Fibroblast of the conjunctiva (primary cell): ENCODE measurements at places on chromosomes 12 and 14.

- no peak for DNase-seq
Observed at GRCh38 chr14:103641161-103641560, 12.2 kb downstream of the KLC1 start.

DNA sequence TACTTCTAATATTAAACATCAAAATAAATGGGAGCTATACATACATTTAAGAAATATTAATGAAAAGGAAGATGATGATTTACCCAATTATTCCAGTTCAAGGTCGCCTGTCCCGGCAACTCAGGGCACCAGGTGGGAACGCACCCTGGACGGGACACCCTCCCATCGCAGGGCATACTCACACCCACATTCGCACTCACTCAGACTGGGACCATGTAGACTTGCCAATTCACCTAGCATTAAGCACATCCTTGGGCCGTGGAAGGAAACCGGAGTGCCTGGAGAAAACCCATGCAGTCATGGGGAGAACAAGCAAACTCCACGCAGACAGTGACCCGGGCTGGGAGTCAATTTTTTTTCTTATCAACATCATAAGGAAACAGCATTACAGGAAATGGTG is 474.9 kb downstream of the APAF1 start:
- DNase-seq: no peak

DNA sequence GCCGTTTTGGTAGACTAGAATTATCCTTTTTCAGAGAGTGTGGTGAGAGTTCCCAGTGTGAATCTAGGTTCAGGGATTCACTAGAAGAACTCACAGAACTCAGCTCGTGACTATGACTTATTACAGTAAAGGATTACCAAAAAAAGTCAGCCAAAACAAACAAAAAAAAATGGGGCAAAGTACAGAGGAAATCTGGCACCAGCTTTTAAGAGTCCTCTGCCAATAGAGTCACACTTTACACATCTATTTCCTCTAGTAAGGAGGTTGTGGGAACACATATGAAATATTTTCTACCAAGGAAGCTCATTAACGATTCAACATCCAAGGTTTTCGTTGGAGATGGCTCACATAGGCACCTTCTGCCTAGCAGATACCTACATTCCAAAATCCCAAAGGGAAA is 28.2 kb downstream of the TSPAN19 start:
- DNase-seq: peak; percentile 73

DNA sequence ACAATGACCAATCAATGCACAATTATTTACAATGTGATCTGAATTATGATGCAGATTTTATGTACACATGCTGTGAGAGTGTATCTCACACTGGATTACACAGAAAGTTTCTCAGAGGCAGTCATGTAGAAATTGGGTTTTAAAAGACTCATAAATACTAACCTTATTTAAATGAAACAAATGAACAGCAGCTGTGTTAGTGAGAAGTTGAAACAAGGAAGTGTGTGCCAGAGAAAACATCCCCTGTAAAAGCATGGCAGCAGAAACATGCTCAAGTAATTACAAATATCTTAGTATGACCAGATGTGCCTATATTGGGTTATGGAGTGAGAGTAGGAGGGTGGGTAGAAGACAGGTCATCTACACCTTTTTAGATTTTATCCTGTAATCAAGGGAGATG is 723.7 kb downstream of the C12orf50 start:
- DNase-seq: peak; percentile 10

DNA sequence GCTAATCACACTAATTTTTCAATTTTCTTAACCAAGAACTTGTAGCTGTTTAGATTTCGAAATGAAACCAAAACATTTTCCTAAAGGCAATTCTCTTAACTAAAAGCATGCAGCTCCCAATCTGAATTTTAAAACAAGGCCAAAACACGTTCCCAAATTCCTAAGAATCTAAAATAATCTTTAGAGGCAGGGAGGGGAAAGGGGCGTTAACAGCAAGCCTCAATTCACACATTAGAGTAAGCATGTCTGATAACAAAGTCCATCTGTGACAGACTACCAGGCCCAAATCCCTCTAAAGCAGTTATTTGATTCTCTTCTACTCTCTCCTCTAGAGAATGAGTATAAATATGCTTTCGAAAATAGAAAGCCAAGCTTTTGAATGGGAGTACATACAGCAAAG is 754 bp downstream of the ATG14 start:
- no peak for DNase-seq

- peak; percentile 18 for DNase-seq
Observed at GRCh38 chr12:110790301-110790700, 47.6 kb upstream of the PPP1CC start.

GRCh38 chr12:87988534-87988933 is 40.7 kb downstream of the C12orf50 start:
- no peak for DNase-seq

- DNase-seq: peak; percentile 5
Observed at GRCh38 chr14:41925409-41925808, 318.7 kb downstream of the LRFN5 start.

GRCh38 chr12:113860950-113861349 is 105.2 kb downstream of the RBM19 start:
- DNase-seq: peak; percentile 90

DNA sequence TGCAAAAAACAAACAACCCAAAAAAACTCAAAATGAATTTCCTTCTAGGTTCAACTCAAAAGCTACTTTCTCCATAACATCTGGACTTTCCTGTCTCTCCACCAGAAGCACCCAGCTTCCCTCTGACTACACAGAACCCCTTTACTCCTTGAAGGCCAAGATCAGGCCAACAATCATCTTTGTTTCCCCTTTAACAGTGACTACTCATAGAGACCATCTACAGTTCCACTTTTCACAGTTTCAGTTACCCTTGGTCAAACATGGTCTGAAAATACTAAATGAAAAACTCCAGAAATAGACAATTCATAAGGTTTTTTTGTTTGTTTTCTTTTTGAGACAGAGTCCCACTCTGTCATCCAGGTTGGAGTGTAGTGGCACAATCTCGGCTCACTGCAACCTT is 11.8 kb downstream of the GCH1 start:
- no peak for DNase-seq

GRCh38 chr14:30553311-30553989 is 5.5 kb upstream of the G2E3 start:
- DNase-seq: no peak

- DNase-seq: no peak
Observed at GRCh38 chr12:12521888-12522287, 40.8 kb downstream of the DUSP16 start.

DNA sequence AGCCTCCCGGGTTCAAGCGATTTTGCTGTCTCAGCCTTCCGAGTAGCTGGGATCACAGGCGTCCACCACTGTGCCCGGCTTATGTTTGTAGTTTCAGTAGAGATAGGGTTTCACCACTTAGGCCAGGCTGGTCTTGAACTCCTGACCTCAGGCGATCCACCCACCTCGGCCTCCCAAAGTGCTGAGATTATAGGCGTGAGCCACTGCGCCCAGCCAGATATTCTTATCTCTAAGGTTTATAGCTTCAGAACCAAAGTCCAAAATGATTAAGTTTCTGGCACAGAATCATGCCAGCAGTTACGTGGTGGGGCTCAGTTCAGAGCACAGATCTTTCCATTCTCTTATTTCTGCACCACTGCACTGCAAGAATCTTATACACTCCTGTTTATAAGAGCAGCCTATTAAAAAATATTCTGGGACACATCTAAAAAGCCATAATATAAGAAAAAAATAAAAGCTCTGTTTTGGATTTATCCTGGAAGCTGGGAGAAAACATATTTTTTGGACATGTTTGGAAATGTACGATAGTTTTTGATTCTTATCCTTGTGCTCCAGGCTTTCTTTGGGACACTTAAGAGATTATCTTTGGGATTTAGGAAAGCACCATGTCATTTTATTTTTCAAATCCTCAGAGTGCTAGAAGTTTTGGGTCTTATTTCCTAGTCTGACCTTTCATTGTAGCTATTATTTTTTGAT is 129.6 kb downstream of the LMNTD1 start:
- DNase-seq: no peak

GRCh38 chr12:98592825-98593322 is 612 bp upstream of the SLC25A3 start:
- no peak for DNase-seq

- DNase-seq: no peak
Observed at GRCh38 chr14:104968541-104969401, 9.4 kb downstream of the AHNAK2 start.

- DNase-seq: no peak
Observed at GRCh38 chr12:106740818-106741217, 33.7 kb upstream of the RIC8B start.

DNA sequence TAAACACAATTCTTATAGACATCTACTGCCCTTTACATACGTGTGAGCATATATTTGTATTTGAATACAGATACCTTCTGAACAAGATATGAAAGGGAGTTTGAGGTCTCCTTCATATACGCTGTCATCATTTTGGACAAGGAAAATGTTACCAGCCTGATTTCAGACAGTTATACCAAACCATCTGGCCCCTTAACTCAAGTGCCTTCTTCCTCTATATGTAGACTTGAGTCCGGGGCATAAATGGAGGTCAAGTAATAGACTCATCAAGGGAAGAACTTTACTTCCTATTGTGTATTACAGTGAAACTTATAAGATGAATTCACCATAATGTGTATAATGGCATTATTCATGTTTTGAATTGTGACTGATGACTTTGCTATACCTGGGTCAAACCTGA is 52.2 kb downstream of the FAR2 start:
- no peak for DNase-seq

DNA sequence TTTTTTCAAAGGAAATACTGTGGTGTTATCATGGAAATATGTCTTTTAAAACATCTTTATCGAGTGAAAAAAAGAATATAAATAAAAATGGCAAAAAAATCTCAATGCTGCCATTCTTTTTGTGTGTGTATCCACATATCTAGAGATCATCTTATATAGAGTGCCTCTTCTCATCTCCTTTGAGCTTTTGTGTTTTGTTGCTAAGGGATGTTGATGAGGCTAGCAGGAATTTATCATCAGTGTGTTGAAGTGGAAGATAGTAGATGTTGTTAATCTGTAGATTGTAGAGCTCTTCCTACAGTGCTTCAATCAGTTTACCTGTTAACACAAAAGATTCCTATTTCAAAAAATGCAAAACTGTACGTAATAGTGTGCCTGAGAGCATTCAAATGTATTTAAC is 1738.0 kb upstream of the SEL1L start:
- no peak for DNase-seq

- no peak for DNase-seq
Observed at GRCh38 chr14:74784634-74785033, 21.5 kb downstream of the YLPM1 start.

DNA sequence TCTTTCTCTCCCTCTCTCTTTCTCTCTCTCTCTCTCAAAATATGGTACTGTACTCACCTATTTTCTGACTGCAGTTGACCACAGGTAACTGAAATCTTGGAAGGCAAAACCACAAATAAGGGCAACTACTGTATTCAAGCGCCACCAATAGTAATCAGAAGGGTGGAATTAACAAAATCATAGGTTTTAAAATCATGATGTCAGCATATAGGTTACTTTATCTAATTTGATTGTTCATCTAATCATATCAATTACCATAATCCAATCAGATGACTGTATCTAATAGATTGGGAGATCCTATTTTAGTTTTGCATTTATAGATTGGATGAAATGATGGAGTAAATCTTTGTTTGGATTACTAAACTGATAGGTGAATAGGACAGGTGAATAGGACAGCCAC is 155.8 kb upstream of the KITLG start:
- no peak for DNase-seq

DNA sequence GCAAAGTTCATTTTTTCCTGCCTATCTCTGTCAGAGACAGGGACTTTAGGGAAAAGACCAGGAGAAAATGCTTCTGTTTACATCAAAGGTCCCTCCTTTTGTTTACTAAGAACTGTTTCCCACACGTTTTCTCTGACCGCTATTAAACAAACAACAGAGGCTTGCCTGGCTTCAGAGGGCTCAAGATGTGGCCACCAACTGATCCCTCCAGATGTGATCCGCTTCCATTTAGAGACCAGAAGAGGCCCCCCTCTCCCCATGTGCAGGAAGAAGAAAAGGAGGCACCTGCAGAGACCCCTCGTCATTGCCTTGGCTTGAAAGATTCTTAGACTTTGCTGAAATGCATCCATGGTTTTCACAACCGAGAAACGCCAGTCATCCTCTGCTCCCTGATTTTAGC is 217.9 kb upstream of the PWP1 start:
- no peak for DNase-seq

DNA sequence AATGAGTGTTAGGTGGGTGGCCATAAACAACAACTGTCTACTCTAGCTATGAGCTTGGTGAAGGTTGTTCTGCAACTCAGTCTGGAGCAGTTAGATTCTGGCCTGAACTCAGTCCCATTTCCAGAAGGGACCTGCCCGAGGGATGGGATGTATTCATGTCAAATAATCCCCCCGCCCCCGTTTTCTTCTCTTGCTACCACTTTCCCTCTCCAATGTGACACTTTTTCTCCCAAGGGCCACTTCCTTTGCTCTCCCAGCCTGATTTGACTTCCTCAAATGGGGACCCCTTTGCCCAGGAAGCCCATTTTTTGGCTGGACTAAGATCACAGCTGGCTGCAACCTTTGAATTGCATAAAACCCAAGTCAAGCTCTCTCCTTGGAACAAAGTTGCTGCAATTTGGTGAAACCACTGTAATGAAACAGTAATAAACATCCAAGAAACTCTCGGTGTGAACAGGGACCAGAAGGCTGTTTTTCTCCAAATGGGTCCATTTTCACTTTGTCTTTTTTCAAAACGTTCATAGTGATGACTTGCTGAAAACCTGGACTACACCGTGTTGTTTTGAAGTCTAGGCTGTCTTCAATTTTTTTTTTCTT is 137.2 kb upstream of the GSC start:
- DNase-seq: no peak
